Chondrocyte (in vitro differentiated cells): ENCODE measurements at places on chromosomes 7 and 10.

- no peak overlapping the region for H3K4me3 ChIP-seq
- H3K27me3 ChIP-seq = no peaks in the 10 kb centered on the region
- DNase-seq = no peak
- peaks cover 34% of the 10 kb centered on the region for H3K4me1 ChIP-seq
- H3K36me3 ChIP-seq = no peaks in the 10 kb centered on the region
These were observed 6.7 kb upstream of the CREB5 start for GRCh38 chr7:28405662-28406061.

DNA sequence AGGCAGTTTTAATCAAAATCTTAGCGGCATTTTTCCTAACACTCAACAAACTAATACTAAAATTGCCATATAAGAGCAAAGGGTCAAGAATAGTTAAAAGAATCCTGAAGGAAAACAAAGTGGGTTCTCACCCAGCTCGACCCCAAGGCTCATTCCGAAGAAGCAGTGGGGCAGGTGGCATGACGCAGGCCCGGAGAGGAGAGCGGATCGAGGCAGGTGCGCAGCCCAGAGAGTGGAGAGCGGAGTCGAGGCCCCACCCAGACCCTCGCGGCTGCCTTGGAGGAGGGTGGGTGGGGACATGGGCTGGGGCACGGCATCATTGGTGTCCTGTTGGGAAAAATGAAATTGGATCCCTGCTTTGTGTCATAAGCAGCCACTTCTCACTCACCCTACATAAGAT lies 109.8 kb downstream of the INPP5A start:
- H3K27me3 ChIP-seq = no peaks in the 10 kb centered on the region
- peaks cover 4% of the 10 kb centered on the region for H3K36me3 ChIP-seq
- no peaks in the 10 kb centered on the region for H3K4me1 ChIP-seq
- no peak for DNase-seq
- H3K27ac ChIP-seq = no peak overlapping the region

GRCh38 chr10:17348501-17349349 lies 105.7 kb downstream of the ST8SIA6 start:
- peak overlapping the region; percentile 40 for H3K4me3 ChIP-seq
- no peak for DNase-seq
- H3K27me3 ChIP-seq = peaks cover 29% of the 10 kb centered on the region
- H3K4me1 ChIP-seq = peaks cover 10% of the 10 kb centered on the region
- peak overlapping the region; percentile 19 for H3K27ac ChIP-seq

DNA sequence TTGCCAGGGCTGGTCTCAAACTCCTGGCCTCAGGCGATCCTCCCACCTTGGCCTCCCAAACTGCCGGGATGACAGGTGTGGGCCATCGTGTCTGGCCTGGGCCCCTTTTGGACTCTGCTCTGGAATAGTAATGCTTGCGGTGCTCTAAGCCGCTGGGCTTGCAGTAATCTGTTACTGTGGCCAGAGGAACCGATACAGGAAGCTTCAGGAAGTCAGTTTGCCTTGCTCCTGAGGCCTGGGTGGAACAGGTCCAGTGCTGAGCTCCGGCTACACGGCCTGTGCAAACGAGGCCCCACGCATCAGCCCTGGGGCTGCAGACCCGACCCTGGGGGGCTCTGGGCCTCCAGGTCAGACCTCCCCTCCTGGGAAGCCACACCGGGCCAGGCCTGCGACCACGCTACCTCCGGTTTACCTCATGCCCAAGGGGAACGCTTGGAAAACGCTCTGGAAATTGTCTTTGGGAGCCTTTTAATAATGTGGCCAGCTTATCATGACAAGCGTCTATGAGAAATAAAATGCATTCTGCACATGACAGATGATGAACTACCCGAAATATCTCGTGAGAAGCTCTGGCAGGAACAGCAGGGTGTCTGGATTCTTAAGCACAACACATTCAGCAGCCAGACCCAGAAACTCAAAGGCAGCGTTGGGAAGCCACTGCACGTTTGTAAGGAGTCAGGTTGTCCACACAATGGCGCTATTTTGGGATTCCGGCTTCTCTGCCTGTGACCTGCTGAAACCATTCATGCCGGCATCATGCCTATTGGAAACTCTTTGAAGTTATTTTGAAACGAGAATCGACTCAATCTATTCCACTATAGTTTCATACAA lies 10.1 kb upstream of the ADAP1 start:
- no peak overlapping the region for H3K4me3 ChIP-seq
- peaks cover 8% of the 10 kb centered on the region for H3K36me3 ChIP-seq
- H3K27me3 ChIP-seq = no peaks in the 10 kb centered on the region
- H3K27ac ChIP-seq = peak overlapping the region; percentile 81

DNA sequence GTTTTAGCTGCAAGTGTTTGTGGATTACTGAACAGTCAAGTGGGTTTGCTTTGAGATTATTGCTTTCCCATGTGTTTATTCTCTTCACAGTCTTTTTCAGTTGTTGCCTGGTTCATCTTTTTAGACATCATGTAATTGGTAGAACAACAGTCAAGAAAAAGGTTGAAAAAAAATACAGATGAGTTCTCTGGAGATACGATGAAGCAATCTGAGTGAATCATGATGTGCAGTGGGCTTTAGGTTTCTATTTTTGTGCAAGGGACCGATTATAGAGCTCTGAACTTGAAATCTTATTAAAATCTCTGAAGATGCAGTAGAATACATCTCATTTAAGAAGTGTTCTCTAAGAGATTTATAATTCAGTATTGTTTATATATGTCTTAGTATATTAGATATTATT lies 145.7 kb downstream of the SDK1 start:
- no peaks in the 10 kb centered on the region for H3K27me3 ChIP-seq
- no peak for DNase-seq
- H3K4me1 ChIP-seq = peaks cover 8% of the 10 kb centered on the region
- no peak overlapping the region for H3K27ac ChIP-seq
- H3K4me3 ChIP-seq = no peak overlapping the region
- H3K36me3 ChIP-seq = peaks cover 2% of the 10 kb centered on the region

DNA sequence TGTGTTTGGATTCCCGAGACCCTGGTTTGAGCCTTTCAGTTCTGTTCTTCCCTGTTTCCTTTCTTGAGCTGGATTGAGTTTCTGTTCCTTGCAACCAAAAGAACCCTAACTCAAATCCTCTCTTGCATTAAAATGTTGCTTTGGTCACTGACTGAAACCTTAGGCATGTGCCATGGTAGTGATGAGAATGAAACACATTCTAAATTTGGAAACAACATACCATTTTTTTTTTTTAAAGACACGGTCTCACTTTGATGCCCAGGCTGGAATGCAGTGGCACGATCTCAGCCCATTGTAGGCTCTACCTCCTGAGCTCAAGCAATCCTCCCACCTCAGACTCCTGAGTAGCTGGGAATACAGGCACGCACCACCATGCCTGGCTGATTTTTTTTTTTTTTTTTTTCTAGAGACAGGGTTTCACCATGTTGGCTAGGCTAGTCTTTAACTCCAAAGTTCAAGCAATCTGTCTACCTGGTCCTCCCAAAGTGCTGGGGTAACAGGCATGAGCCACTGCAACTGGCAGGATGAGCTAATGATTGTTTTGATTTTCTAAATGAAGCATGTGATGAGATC lies 8.4 kb downstream of the THAP5 start:
- no peaks in the 10 kb centered on the region for H3K27me3 ChIP-seq
- DNase-seq = no peak
- no peak overlapping the region for H3K4me3 ChIP-seq

DNA sequence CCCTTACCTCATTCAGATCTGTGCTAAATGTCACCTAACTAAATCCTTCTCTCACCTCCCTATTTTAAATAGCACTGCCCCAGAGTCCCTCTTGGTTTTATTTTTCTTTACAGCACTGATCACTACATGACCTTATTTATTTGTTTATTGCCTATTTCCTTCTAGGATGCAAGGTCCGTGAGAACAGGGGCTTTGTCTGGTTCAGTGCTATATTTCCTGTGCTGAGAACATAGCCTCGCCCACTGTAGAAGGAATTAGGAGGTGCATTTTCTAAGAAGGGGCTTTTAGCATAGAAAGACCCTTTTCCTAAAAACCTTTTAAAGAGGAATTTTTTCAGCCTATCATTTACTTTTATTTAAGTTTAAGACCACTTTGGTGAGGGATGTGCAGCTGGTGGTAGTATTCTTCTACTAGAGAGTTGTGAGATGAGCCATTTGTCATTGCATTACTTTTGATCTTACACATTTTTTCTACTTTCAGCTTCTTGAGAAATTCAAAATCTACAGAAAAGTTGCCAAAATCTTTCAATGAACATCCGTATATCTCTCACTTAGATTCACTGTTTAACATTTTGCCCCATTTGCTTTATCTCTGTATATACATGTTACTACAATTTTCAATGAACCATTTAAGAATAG lies 13.5 kb upstream of the PCGF5 start:
- no peaks in the 10 kb centered on the region for H3K27me3 ChIP-seq
- no peaks in the 10 kb centered on the region for H3K36me3 ChIP-seq
- no peak overlapping the region for H3K27ac ChIP-seq
- H3K4me1 ChIP-seq = no peaks in the 10 kb centered on the region
- no peak overlapping the region for H3K4me3 ChIP-seq
